ENCODE measurements at places on chromosomes 5 and 9.

DNA sequence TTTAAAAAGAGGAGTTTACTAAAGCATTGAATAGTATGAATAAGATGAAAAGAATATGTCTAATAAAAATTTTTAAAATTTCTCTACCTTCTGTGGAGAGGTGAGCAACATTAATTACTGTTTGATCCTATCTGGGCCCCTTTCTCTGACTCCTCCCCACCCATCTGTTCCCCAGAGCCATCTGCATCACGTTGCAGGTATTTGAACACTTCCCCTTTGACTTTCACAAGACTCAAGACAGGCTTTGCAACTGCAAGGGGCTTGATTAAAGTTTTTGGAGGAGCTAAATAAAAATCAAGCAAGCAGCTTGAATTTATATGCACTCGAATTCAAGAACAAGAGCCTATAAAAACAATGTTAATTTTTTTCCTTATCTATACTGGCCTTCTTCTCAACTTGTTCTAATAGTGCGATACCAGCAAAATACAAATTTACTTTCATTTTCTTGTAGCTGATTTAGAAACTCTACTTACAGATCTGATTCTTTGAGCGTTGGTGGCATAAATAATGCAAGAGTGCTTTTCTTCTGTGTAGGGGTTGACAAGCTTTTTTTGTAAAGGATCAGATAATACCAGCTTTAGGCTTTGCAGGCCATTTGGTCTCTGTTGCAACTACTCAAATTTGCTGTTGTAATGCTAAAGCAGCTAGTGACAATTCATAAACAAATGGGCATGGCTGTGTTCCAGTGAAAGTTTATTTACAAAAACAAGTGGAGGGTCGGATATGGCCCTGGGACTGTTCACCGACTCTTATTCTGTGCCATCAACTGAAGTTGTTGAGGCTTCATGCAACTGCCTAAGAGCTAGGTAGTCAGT, 21.2 kb downstream of the TXNDC8 start:
- no peak for DNase-seq

- no peak for DNase-seq
Measured at GRCh38 chr5:174411479-174411819, 312.9 kb upstream of the MSX2 start.

- DNase-seq, result no peak
Measured at GRCh38 chr5:83482961-83483360, 11.4 kb downstream of the VCAN start.

GRCh38 chr5:103669615-103670014, 107.0 kb upstream of the NUDT12 start:
- no peak for DNase-seq

- DNase-seq, result no peak
Measured at GRCh38 chr9:20333991-20334390, 288.3 kb downstream of the MLLT3 start.

- DNase-seq, result no peak
Measured at GRCh38 chr5:57102189-57102904, 71.5 kb upstream of the GPBP1 start.

DNA sequence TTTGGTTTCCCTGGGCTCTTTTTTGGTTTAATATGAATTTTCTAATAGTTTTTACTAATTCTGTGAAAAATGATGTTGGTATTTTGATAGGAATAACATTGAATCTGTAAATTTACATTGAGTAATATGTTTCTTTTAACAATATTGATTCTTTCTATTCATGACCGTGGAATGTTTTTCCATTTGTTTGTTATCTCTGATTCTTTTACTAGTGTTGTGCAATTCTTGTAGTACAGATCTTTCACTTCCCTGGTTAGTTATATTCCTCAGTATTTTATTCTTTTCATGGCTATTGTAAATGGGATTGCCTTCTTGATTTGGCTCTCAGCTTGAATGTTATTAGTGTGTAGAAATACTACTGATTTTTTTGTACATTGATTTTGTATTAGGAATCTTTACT, 137.9 kb downstream of the PRR16 start:
- no peak for DNase-seq

GRCh38 chr9:130662970-130663257, 1.5 kb upstream of the PRDM12 start:
- no peak for DNase-seq

DNA sequence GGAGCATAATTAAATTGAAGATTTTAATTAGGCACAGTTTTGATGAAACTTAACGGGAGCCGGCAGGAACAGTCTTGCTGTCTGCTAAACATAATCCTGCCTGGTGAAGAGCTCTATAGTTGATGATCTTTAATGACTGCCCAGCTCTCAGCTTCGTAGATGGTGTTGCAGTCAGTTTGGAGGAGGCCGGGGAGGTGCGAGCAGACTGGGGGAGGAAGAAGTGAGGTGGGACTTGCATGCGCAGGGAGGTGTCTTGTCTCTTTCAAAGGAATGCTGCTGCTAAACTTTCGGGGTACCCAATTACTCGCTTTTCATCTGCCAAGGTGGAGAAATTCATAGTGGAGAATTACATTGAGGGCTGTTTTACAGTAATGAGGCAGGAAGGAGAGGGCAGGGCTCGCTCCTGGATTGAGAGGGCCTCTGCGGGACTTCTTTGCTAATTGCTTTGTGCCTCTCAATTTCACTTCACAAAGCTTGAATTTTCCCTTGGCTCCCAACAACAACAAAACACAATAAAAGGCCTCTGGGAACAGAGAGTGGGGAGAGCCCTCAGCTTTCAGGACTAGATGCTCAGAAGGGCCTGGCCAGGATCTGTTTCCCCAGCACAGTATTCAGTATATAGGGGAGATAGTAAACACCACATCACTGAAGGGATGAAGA, 257.9 kb upstream of the ADRA1B start:
- no peak for DNase-seq

- peak; percentile 46 for DNase-seq
Measured at GRCh38 chr5:149345892-149346222, 558 bp downstream of the GRPEL2 start.

DNA sequence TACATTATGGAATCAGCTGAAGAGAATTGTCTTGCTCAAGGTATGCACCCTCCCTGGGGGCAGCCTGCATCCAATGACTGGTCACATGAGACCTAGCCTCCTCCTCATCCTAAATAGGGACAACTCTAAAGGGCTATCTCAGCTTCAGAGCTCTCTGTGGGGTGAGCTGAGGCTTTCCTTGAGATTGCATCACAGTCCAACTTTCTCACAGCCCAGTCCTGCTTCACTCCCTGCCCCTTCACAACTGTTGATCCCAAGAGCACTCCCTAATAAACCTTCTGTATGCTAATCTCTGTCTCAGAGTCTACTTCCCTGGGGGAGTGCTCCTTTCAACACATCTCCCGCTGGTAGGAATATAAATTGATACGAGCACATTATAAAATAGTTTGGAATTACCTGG, 44.1 kb upstream of the ERBIN start:
- no peak for DNase-seq

DNA sequence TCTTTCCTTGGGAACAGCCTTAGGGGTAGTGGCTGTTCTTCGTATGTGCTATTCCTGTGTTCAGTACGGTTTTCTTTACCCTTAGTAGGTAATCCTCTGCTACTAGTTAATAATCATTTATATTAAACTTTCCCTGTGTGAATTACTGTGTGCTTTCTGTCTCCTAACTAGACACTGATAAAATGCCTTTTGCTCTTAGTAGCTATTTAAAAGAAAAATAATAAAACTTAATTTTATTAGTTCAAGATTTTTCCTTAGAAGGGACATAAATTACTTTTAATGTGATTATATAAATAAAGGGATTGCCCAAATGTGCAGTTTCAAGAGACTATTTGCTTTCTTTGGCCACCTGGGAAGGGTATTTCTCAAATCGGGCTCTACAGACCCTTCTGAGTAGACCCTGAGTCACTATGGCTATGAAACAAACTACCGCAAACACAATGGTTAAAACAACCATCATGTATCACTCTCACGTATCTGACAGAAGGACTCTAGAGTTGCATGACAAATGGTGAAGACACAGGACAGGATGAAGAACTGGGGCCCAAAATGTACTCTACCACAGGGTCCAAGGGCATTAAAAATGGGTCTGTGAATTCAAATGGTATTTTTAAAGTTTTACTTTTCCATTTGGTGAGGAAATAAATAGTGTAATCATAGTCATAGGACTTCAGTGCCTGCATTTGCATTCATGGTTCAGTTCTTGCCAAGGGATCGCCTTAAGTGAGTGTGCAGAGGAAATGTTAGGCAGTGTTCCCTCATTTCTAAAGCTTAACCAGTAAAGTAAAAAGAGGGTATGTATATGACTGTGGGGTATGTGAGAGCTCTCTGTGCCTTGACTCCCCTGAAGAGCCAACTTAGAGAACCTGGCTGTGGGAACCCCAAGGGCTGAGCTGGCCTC, 97.0 kb downstream of the TSSK1B start:
- DNase-seq, result no peak

DNA sequence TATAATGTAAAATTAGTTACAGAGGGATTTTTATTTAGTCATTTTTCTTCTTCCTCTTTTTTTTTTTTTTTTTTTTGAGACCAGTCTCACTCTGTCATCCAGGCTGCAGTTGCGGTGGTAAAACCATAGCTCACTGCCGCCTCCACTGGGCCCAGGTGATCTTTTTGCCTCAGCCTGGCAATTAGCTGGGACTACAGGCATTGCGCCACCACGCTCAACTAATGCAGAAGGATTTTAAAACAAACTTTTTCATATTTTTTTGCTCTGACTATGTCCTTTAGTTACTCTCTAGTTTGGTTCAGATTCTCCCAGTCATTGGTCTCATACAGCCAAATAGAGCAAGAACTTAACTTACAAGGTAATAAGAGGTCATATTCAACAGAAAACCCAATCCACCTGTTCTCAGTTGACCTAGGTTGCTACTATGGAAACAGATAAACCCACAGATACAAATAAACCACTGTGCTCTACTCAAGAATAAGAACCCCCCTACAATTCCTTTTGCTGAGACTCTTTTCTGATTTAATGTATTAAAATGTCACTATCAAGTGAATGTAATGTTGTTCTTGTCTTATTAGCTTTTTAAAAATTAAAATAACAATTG, 50.1 kb upstream of the TTC39B start:
- no peak for DNase-seq

DNA sequence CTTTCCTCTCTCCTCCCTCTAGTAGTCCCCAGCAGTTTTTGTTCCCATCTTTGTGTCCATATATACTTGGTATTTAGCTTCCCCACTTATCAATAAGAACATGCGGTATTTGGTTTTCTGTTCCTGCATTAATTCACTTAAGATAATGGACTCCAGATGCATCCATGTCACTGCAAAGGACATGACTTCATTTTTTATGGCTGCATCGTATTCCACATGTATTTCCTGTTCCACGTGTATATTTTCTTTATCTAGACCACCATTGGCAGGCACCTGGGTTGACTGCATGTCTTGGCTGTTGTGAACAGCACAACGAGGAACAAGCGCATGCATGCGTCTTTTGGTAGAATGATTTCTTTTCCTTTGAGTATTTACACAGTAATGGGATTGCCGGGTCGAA, 6.2 kb downstream of the ZNF79 start:
- DNase-seq, result no peak

DNA sequence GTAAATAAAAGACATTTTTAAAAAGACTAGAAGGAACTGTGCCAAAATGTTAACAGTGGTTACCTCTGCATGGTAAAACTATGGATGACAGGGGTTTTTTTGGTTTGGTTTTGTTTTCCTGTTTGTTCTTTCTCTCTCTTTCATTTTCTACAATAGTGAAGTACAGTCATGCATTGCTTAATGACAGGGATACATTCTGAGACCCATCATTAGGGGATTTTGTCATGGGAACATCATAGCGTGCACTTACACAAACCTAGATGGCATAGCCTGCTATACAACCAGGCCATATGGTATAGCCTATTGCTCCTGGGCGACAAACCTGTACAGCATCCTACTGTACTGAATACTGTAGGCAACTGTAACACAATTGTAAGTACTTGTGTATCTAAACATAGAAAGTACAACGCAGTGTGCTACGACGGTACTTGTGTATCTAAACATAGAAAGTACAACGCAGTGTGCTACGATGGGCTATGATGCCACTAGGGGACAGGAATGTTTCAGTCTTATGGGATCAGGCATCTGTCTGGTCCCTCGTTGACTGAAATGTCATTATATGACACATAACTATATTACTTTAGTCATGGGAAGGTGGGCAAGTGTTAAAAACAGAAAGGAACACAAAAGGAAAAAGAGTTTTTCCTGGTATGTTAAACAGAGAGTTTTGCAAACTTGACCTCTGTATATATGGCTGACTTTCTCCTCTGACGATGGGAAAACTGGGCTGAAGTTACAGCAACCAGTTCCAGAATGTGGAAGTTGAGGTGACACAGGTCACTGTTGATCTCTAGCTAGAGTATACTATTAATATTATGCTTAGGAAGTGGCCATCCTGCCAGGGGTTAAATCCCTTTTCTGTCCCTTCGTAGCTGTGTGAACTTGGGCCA, 7.4 kb upstream of the ADAM19 start:
- no peak for DNase-seq

GRCh38 chr9:121289772-121290370, 21.9 kb downstream of the GSN start:
- DNase-seq, result no peak

GRCh38 chr5:135713161-135713915, 121.1 kb upstream of the SLC25A48 start:
- peak; percentile 58 for DNase-seq

DNA sequence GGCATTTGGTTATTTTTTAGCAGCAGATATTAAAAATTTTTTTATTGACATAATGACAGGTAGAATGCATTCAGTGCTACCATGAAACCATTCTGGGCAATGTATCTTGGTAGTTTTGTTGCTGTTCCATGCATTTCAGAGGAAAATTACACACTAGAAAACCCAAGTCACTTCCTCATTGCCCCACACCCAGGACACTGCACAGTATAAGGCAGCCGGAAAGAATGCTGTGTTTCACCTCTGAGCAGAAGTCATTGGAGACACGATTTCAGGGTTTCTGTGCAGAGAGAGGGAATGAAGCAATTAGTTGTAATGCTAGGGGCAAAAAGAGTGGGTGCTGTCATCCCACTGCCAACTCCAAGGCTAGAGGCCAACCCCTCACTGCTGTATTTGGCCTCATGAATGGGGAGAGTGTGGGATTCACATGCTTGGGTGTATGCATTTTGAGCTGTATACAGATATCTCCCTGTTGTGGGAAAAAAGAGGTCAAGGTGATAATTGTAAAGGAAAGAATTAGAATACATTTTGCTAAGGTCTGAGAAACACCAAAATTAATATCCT, 290.5 kb downstream of the BNC2 start:
- DNase-seq, result no peak

DNA sequence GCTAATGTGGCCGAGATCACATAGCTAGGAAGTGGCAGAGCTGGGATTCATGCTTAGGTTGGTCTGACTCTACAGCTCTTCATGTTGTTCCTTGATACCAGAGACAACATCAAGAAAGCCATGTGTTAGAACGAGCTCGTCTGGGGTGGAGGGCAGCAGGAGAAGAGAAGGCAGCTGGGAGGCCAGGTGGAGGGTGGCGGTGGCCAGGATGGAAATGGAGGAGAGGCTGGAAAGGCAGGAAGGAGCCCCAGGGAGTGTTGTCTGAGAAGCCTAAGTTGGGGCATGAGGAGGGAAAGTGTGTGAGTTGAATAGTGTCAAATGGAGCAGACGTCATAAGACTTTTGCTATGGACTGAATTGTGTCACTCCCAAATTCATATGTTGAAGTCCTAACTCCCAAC, 315.3 kb downstream of the GADD45G start:
- no peak for DNase-seq

All from fibroblast of skin of right biceps (primary cell).